ENCODE measurements at places on chromosomes 6 and 20.

DNA sequence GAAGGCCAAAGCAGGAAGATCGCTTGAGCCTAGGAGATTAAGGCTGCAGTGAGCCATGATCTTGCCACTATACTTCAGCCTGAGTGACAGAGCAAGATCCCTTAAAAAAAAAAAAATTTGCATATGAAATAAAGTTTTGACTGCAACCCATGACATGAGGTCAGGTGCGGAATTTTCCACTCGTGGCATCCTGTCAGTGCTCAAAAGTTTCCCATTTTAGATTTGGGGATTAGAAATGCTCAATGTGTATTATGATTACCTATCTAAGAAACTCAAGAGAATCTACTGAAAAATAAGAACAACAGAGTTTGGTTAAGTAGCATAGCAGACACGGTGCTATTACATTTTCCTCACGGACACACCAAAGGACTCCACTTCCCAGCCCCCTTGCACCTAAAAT, 11.7 kb downstream of the SLC23A2 start:
- no peak for DNase-seq

- no peak for DNase-seq
These were observed 40.2 kb downstream of the HNF4A start for GRCh38 chr20:44395461-44396340.

DNA sequence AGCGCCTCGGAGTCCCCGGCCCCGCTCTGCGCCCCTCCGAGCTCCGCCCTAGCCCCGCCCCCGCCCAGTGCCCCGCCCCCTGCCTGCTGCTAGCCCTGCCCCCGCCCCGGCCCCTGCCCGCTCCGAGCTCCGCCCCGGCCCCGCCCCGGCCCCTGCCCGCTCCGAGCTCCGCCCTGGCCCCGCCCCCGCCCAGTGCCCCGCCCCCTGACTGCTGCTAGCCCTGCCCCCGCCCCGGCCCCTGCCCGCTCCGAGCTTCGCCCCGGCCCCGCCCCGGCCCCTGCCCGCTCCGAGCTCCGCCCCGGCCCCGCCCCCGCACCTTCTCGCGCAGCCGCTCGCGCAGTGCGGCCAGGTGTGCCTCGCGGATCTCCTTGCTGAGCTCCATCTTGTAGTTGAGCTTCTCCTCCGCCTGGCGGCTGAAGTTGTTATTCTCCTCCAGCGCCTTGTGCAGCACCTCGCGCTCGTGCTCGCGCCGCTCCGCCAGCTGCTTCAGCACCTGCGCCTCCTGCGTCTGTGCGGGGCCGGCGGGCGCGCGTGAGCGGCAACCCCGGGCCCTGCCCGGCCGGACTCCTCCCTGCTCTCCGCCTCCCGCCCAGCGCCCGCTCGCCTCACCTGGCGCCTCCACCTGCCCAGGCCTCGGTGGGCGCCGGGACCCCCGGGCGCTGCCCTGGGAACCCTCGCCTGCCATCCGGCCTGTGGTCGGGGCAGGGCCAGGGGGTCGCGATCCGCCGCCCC, 11.3 kb downstream of the STMN3 start:
- peak; percentile 94 for DNase-seq

DNA sequence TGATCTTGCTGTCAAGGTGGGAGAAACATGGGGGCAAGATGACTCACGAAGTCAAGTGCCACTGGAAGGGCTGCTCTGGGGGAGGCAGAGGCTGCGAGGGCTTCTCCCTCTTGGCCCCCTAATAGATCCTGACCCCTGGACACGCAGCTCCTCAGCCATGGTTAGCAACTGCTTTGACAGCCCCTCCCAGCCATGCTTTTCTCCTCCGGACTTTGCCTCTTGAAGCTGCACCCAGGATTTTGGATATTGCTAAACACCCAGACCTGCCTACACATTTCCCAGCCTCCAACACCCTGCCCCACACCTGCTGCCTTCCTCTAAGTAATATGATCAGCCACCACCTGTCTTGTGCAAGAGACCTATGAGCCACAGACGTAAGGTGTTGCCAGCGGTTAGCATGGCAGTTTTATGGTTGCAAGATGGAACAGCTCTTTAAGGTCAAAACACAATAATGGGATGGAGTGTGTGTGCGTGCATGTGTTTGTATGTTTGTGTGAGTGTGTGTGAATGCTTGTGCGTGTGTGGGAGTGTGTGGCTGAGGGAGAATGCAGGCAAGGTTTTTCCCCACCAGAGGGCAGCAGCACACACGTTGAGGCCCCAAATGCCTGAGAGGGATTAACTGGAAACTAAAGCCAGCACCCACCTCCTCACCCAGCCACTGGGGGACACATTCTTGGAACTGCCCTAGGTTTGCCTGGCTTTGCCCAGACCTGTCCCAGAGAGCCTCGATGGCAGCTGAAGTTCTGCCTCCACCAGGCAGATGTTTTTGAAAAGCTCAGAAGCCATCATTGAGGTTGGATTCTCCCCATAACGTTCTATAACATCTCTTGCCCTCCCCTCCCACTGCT, 2.5 kb downstream of the IP6K3 start:
- DNase-seq: peak; percentile 46

- no peak for DNase-seq
These were observed 216.1 kb downstream of the MAFB start for GRCh38 chr20:40472905-40473304.

DNA sequence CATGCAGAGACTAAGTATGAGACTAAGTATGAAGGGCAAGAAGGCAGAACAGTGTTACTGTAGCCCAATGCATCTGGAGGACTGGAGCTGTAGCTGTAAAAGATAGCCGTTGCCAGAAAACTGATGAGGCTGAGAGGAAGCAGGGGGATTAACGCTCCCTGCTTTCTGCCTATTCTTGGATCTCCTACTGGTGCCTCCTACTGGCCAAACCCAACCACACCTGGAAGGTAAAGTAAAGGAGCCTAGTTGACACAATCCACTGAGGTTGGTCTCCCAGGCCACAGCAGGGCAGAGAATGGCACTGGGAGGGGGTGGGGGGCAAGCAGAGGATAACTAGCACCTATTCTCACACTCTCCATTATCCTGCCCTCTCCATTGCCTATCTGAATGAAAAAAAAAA, 105.0 kb upstream of the MRPS10 start:
- DNase-seq: no peak

DNA sequence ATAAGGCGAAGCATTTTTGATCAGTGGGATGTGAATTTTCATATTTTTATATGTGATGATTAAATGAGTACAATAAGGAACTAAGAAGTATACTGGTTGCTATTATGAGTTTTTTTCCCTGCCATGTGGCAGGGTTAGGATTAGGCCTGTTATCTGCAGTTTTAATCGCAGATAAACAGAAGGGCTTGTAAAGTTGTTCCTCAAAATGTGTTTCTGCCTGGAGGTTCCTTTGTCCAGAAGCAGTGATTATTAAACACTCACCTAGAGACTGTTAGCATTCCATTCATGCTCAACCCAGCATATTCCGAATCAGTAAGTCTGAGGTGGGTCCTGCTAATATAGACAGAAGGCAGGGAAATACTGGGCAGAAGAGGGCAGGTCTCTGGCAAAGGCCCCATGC, 316.0 kb downstream of the CLIC5 start:
- no peak for DNase-seq

GRCh38 chr20:58109918-58110635, 118.4 kb downstream of the ANKRD60 start:
- no peak for DNase-seq

- DNase-seq: no peak
These were observed 39.7 kb downstream of the TAF4 start for GRCh38 chr20:62025832-62026563.

GRCh38 chr20:32975698-32976674, 28.2 kb downstream of the SUN5 start:
- DNase-seq: peak; percentile 8

GRCh38 chr6:48111143-48111506, at the start of gene PTCHD4:
Gene PTCHD4 (minus strand): TSS chr6:48111197. CDS start chr6:48068957, 42,240 bp downstream.
- DNase-seq: peak; percentile 48

DNA sequence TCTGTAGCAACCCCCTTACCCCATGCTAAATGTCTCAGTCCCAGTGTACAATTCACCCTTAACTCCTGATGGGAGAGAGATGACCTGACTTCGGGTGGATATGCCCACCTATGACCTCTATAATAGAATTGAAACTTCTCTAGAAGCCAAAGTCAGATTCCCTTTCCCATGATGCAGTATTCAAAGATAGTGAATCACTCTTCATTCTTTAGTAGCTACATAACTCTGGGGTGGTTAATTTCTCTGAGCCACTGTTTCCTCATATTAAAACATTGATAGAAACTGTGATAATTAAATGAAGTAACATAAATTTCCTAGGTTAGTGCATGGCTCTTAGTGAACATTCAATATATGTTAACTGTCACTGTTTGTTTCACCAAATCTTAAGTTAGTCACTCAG, 500.4 kb downstream of the COL12A1 start:
- no peak for DNase-seq

DNA sequence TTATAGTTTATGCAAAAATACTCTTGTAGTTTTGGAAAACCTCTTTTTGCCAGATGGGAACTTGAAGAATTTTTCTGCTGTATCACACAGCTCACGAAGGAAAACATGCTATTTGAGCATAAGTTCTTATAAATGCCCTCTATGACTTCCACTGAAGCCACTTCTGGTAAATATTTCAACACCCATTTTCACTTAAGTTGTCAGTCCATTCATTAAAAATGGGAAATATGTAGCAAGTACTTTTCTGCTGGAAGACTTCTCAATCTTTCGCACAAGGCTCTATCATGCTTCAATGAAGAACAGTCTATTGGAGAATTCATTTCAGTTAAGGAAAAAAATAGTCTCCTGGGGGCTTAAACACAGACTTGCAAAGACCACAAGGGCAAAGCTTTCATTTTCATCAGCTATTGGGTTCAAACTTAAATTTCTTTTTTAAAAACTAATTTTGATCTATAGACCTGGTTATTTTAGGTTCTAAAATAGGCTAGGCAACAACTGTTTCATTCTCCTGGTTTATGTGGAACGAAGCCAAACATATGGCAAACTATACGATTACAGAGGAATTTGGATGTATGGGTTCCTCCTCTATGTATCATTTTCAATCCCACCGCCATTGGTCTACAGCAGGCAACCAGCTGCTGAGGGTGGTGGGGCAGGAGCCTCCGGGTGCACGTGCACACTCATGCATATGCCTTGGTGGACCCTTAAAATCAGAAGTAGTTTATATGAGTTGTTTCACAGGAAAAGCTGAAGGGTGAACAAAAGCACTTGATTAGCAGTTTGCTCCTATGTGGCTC, 38.7 kb downstream of the LAMA4 start:
- no peak for DNase-seq

DNA sequence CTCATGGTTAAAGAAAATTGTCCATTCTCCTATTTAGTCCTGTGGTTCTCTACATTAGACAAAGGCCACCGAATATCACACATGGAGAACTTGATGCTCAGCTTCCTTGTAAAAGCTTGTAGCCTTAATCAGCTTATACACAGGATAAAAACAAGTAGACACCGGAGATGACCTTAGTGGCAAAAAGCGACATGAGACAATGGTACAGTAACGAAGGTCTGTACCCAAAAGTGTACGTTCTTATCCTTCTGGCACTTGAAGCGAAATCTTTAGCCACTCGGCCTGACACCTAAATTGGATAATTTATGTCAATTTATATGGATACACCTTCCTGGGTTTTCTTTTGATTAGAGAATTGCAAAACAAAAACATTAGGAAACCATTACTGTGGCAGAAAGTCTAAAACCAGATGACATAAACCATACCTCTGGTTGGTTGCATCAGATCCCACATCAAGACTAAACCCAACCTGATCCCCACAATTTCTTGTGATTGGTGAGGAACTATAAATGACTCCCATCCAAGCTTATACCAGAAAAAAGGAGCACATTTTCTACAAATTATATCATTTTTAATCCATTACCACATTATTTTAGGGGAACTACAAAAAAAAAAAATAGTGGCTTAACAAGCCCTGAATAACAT, 6.1 kb downstream of the RBM39 start:
- DNase-seq: peak; percentile 11

DNA sequence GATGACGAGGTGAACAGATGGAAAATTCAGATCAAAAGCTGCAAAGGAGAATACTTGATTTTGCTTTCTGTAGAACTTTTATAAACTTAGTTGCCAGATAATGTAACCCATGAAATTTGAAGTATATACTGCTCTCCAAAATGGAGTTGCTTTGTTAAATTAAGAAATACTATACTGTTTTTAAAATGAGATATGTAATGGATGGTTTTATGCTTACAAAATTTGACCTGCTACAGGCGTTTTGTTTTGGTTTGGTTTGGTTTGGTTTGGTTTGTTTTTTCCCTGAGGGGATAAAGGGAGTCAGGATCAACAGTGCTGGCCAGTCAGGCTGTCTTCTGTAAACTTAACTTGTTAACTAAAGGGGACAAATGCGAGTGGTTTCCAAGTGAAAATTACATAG, 55.6 kb upstream of the KIF25 start:
- no peak for DNase-seq
